Neuronal stem cell (in vitro differentiated cells): ENCODE measurements at places on chromosomes 4 and X.

- DNase-seq, result peak; percentile 85
These were observed at the start of gene SCD5 for GRCh38 chr4:82798168-82799005. Gene SCD5 (minus strand): TSS chr4:82798796. CDS start chr4:82798537, 259 bp downstream.

GRCh38 chr4:68451246-68452211 is 4.3 kb downstream of the TMPRSS11E start:
- no peak for DNase-seq

GRCh38 chr4:54539500-54540029 is 118.2 kb upstream of the KIT start:
- peak; percentile 71 for DNase-seq

DNA sequence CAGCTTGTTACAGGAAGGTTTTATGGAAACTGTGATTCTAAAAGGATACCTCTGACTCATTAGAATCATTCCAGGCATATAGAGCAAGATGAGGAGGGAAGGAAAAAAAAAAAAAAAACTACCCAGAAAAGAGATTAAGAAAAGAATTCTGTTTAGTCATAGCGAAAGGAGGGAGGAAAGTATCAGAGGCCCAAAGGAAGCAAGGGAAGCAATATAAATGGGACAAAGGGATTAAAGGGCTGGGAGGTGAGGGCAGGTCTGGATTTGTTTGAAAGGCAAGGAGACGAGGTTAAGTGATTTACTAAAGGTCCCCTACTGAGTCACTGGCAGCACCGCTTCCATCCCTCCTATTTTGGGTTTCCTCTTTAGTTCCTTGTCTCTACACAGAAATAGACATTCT is 88.6 kb upstream of the IL1RAPL1 start:
- peak; percentile 42 for DNase-seq

DNA sequence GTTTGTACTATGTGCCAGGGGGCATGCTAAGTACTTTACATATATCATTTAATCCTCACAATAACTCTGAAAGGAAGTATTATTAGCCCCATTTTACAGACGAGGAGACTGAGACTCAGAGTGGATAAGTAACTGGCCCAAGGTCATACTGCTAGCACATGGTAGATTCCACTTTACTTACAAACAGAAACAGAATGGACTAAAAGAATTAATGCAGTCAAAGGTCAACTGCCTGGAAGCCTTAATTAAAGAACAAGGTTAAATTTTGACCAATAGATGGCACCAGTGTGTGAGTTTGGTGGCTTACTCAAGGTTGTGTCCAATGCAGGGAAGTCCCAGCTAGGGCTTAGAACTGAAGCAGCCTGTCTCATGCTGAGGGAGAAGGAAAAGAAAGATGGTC is 4.7 kb downstream of the RIPPLY1 start:
- peak; percentile 40 for DNase-seq
